Activated naive CD4-positive, alpha-beta T cell treated with anti-CD3 and anti-CD28 coated beads, Interleukin-2, amount 10 ng/mL, durations not matched to agents 7 days and 5 days (primary cell): ENCODE measurements at places on chromosomes 5 and 9.

DNA sequence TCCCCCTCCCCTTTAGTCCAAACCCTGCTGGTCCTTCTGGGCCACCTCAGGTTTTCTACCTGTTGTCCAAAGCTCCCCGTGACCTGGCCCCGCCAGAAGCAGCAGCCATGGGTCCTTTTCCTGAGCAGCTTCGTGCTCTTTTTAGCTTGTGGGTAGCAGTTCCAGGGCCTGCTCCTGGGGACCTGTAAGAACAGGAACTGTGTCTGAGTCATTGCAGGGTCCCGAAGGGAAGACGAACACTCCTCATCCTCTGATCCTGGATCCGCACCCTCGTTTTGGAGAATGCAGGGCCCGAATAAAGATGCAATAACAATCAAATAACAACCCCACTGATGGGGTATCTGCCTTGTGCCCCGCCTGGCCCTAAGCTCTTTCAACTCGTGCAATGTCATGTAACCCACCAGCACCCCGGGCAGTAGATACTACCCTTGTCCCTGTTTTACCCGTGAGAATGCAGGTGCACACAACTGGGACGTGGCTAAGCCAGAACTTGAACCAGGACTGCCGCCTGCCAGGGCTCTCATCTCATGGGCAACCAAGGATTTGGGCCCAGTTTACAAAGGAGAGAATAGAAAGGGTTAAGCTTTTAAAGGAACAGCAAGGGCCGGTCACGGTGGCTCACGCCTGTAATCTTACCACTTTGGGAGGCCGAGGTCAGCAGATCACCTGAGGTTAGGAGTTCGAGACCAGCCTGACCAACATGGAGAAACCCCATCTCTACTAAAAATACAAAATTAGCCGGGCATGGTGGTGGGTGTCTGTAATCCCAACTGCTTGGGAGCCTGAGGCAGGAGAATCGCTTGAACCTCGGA lies 33.2 kb downstream of the NEK6 start:
- DNase-seq = no peak

DNA sequence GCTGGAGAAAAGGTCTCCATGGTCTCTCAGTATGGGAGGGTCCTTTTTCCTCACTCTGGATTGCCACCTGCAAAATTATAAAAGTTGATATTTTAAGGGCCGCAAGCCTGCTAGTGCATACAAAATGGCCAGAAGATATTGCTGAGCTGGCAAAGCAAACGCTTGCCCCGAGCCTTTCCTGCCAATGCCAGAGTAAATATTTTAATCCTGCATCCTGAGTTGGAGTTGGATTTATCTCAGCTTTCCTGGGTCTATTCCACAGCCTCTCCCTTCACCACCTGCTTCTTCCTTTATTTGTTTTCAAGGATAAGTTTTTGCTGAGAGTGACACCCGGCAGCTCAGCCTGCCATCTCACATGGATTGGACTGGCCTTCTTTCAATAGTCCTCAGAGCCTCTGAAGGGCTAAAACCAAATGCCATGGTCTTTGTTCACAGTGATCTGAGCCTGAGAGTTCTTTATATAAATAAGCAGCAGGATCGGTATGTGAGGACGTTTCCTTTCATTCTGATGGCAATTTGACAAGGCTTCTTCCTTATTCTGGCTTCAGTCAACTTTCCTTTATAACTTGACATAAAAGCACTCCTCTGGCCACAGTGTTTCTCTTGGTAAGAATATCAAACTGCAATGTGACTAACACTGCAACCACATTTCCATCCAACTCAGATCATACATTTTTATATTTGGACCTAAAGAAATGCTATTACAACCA lies 170.1 kb downstream of the ADAMTS12 start:
- no peak for DNase-seq

DNA sequence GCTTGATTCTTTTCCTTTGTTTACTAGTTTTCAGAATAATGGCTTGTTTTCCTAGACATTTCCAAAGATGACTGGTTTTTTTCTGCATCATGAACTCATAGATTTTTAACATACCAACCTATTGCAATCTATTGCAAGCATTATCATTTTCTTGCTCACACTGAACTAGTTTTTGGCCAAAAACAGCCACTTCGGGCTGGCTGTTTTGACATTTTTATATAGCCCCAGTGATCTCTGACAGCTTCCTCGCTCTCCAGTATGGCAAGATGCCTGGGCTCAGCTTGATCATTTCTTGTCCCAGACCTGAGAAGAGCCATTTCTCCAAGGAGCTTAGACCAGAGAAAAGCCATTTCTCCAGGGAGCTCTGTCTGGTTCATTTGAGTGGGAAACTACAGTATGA lies 94.3 kb upstream of the MAMDC2 start:
- no peak for DNase-seq

- no peak for DNase-seq
Measured at GRCh38 chr5:54905246-54905795, 80.1 kb downstream of the ESM1 start.

DNA sequence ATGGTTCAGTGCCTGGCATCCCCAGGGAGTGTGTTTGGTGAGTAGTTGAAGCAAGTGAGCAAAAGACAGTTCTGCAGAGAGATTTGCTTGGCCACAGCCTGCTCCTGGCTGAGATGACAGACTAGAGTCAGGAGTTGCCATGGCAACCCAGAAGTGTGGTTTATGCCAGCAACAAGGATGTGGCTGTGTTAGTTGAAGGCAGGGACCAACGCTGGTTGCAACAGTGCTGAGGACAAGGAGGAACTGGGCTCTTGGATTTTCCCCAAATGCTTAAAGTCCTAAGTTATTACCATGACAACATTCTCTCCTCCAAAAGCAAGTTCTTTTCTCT lies 2.7 kb downstream of the NXNL2 start:
- peak; percentile 75 for DNase-seq

- no peak for DNase-seq
Measured at GRCh38 chr9:92747459-92748232, 17.0 kb downstream of the BICD2 start.

GRCh38 chr5:88145611-88146467 lies 122.8 kb downstream of the TMEM161B start:
- DNase-seq = peak; percentile 25

- DNase-seq = peak; percentile 19
Measured at GRCh38 chr9:93256878-93257807, 73.2 kb downstream of the WNK2 start.

DNA sequence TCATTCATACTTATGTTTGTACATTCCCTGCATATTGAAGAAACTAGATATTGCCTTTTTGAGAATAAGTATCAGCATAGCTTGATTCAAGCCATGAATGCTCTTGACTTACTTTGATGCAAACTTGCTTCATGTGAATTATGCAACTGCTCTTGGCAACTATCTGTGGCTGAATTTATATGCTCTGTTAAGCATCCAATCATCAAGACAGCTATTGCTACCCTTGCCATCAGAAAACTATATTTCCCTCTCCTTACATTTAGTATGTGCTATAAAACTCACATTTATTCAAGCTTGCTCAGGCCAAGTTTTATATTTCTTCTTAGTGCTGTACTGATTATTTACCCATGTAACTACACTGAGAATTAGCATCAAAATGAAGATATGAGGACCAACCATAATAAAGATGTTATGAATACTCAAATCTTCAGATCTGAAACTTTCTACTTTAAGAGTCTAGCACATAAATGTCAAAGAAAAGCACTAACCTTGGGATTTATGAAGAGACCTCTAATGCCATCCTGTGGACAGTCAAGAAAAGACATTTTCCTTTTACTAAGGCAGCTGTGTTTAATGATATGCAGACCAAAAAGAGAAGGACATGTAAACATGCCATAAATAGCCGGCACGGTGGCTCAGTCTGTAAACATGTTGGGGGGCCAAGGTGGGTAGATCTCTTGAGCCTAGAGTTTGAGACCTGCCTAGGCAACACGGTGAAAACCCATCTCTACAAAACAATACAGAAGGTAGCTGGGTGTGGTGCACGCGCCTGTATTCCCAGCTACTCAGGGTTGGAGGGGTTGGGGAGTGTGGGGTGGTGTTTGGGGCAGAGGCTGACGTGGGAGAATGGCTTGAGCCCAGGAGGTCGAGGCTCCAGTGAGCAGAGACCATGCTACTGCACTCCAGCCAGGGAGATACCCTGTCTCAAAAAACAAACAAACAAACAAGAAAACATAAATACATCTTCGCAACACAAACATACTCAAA lies 267.0 kb upstream of the TYRP1 start:
- no peak for DNase-seq

- DNase-seq = no peak
Measured at GRCh38 chr5:45260292-45260691, 435.9 kb downstream of the HCN1 start.

DNA sequence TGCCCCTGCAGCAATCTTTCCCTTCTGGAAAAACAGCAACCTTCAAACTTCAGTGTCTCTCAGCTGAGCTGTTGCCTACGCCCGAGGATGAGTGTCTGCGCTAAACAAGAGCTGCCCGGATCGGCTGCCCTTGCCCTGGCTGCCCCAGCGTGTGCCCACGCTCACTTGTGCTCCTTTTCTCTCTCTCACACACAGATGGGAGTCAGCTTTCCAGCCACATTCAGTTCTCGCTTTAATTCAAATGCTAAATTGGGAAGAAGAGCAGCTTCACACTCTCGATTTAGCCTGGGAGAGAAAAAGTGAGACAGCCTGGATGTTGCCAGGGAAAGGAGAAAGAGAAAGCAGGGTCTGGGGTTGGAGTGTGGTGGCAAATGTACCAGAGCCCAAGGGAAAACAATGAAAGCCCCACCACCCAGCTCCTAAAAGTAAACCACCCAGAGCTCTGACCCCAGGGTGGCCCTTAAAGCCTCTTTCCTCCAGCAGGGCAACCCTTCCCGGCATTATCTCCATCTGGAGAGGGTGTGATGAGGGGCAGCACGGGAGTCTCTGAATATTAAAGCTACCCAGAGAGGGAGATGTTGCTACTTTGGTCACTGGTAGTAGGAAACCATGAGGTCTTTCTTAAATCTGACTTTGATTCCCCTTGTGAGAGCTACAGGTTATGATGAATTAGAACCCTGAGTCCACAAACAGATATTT lies 9.9 kb upstream of the EGR1 start:
- DNase-seq = no peak

DNA sequence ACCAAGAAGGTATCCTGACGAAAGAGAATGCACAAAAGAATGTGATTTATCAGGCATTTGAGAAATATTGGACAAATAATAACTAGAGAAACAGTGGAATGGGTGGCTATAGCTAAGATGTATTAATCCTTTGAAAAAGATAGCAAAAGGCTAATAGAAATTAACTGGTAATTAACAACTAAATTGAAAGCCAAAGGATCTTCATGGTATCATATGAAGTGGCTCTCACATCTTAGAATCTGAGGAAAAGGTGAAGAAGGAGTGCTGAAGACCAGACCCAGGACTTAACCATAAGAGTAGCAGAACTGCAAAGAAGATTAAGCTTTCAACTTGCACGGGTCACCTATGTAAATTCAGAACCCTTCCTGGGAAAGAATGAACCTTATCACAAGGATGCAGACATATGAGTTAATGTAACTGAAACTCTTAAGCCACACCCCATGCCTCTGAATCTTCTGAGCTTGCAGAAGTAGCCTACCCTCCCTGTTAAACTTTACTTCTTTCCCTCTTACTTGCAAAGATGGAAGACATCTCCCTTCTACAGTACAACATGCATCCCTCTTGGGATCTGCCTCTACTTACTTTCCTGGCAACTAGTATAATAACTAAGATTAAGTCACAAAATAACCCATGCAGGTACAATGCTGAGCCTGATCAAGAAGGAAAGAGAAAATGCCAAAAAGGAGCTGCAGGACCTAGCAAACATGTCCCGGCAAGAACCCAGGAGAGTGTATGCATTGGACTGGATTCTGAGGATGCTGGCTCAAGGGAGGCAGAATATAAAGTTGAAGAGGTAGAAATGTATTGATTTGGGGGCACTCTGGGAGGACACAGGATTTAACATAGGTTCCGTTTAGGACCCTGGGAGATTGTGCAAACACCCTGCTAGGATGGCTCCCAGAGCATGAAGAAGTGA lies 395.5 kb upstream of the SLC30A5 start:
- DNase-seq = no peak

- no peak for DNase-seq
Measured at GRCh38 chr5:83516377-83516776, 44.8 kb downstream of the VCAN start.

- no peak for DNase-seq
Measured at GRCh38 chr9:118148990-118149389, 444.8 kb downstream of the TLR4 start.

- DNase-seq = no peak
Measured at GRCh38 chr9:18720691-18721090, 246.7 kb downstream of the ADAMTSL1 start.

GRCh38 chr9:36872641-36873040 lies 161.4 kb downstream of the PAX5 start:
- no peak for DNase-seq

DNA sequence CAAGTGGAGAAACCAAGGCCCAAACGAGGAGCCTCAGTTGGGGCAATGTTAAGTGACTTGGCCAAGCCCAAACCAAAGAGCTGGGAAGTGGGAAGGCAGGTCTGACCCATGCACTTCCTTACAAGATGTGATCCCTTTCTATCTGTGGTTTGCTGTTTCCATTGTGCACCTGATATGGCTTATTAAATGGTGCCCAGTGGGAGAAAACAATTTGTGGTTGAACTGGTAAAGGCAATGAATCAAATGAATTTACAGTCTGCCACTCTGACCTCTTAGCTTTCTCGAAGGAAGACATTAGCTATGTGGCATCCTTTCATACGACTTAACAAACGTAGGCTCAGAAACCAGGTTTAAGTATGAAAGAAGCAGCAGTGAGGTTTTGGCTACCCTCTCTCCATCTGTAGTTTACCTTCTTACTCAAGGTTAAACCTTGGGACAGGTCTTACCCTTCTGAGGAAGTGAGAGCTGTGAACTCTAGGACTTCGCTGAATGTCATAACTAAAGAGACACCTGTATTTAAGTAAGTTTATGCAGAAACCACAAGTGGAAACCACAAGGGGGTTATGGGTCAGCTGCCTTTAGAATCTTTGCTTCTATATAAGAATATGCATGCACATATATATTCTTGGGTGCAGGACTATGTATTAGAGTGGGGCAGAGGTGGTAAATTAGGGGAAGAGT lies 100.5 kb upstream of the SPATA31D4 start:
- no peak for DNase-seq

DNA sequence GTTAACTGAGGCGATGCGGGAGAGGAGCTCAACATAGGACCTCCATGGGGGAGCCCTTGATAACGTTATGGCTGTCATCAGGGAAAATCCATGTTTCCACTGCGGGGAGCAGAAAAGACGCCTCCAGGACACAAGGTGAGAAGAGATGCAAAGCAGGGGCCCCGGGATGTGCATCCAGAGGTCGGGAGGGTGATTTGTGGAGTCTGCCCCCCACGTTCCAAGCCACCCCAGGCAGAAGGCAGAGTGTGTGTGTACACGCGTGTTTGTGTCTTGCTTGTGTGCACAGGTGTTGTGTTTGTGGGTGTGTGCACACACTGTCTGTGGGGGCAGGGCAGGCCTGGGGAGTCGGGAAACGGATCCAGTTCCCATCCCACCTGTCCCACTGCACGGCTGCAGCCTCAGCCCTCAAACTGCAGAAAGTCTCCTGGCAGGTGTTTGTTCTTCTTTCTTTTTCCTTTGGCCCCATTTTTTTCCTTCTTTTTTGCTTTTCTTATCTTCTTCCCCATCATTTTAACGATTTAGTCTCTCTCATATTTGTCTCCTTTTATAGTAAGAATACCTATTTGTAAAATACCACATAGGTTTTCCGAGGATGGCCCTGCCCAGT lies 17.4 kb upstream of the PLEKHG4B start:
- DNase-seq = no peak

GRCh38 chr9:104743376-104743985 lies 4.0 kb upstream of the NIPSNAP3A start:
- DNase-seq = peak; percentile 45
